CD8-positive, alpha-beta memory T cell (primary cell): ENCODE measurements at places on chromosomes 7 and 10.

- no peaks in the 10 kb centered on the region for H3K4me1 ChIP-seq
- H3K27me3 ChIP-seq: no peaks in the 10 kb centered on the region
- no peaks in the 10 kb centered on the region for H3K36me3 ChIP-seq
- no peak for DNase-seq
- no peak overlapping the region for H3K4me3 ChIP-seq
Measured at GRCh38 chr10:30853066-30853465, 178.6 kb downstream of the ZNF438 start.

DNA sequence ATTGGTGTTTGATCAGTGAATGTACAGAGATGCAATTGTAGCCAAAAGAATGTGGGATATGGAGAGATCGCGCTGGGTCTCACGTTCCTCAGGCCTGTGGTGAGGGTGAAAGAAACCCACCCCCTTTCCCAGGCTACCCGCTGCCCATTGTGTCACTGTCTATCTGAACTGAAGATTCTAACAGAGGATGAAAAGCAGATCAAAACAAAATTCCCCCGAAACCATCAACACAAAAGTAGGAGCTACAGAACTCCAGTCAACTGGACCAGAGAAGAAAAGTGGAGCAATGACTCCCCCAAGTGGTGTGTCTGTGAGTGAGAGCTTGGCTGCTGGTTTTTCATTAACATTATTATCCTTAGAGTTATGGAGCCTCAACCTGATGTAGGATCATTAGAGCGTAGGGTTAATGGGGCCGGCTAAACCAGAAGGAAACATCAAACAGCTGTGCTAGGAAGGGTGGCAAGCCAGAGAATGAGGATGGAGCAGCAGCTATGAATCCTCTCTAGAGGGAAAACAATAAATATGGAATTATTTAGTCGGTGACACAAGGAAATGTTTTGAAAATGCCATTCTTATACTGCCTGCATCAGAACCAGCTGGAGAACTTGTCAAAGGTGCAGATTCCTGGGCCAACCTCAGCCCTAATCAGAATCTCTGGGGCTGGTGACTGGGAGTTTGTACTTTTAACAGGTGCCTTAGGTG is 38.3 kb downstream of the AKR1B1 start:
- H3K4me1 ChIP-seq: no peaks in the 10 kb centered on the region
- no peaks in the 10 kb centered on the region for H3K27me3 ChIP-seq
- DNase-seq: no peak
- H3K27ac ChIP-seq: no peak overlapping the region
- H3K4me3 ChIP-seq: no peak overlapping the region

DNA sequence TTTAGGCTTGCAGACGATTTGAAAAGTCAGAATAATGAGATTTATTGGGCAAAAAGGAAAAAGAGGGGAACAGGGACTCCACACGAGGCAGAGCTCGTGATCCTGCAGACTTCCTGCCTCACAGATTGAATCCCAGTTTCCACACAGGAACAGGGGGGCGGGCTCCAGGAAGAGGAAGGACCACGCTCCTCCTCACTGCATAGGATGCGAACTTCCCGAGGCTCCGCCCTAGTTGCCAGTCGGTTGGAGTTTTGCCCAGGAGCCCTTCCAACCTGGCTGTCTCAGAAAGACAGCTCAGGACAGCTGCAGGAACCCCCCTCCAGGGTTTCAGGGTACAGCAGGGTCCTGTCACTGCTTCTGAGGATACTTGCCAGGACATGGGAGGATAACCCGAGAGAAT is 488.3 kb upstream of the ADARB2 start:
- H3K4me1 ChIP-seq: no peaks in the 10 kb centered on the region
- H3K27me3 ChIP-seq: no peaks in the 10 kb centered on the region
- no peaks in the 10 kb centered on the region for H3K36me3 ChIP-seq
- H3K4me3 ChIP-seq: no peak overlapping the region

- H3K4me1 ChIP-seq: peaks cover 34% of the 10 kb centered on the region
- no peaks in the 10 kb centered on the region for H3K27me3 ChIP-seq
- no peak overlapping the region for H3K27ac ChIP-seq
- DNase-seq: peak; percentile 75
Measured at GRCh38 chr7:149284343-149284742, 22.3 kb downstream of the ZNF783 start.

DNA sequence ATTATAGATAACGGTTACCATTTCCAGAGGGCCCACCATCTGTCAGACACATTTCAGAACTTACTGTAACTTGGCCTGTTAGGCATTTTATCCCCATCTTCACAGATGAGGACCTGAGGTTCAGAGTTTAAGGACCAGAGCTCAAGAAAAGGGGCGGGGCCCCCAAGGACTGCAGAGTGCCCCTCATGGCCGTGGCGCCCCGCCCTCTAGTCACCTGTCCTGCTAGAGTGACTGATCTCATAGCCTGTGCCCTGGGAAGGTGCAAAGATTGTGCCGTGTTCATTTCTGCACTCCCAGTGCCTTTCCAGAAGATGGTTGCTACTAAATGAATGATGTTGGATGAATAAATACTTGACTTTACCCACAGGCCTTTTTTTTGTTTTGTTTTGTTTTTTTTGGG is 107.0 kb downstream of the XRCC2 start:
- no peaks in the 10 kb centered on the region for H3K27me3 ChIP-seq
- no peaks in the 10 kb centered on the region for H3K36me3 ChIP-seq
- DNase-seq: no peak
- H3K27ac ChIP-seq: no peak overlapping the region
- H3K4me3 ChIP-seq: no peak overlapping the region
- H3K4me1 ChIP-seq: no peaks in the 10 kb centered on the region

DNA sequence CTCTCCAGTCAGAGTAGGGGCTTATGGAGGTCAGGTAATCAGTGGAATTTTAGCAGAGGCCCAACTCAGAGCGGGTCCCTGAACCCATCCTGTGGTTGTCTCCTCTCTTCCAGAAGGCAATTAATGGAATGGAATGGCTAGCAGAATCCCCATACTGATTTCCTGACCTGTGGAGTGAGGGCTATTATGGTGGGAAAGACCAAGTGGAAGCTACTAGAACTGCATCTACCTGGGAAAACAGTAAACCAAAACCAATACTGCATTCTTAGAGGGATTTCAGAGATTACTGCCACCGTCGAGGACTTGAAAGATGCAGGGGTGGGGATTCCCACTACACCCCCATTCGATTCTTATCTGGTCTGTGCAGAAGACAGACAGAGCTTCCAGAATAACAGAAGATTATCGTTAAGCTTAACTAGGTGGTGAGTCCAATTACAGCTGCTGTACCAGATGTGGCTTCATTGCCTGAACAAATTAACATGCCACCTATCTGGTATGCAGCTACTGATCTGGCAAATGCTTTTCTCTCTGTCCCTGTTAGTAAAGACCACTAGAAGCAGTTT is 73.2 kb downstream of the LMBR1 start:
- H3K27ac ChIP-seq: no peak overlapping the region
- H3K4me1 ChIP-seq: no peaks in the 10 kb centered on the region
- no peak overlapping the region for H3K4me3 ChIP-seq
- DNase-seq: no peak

DNA sequence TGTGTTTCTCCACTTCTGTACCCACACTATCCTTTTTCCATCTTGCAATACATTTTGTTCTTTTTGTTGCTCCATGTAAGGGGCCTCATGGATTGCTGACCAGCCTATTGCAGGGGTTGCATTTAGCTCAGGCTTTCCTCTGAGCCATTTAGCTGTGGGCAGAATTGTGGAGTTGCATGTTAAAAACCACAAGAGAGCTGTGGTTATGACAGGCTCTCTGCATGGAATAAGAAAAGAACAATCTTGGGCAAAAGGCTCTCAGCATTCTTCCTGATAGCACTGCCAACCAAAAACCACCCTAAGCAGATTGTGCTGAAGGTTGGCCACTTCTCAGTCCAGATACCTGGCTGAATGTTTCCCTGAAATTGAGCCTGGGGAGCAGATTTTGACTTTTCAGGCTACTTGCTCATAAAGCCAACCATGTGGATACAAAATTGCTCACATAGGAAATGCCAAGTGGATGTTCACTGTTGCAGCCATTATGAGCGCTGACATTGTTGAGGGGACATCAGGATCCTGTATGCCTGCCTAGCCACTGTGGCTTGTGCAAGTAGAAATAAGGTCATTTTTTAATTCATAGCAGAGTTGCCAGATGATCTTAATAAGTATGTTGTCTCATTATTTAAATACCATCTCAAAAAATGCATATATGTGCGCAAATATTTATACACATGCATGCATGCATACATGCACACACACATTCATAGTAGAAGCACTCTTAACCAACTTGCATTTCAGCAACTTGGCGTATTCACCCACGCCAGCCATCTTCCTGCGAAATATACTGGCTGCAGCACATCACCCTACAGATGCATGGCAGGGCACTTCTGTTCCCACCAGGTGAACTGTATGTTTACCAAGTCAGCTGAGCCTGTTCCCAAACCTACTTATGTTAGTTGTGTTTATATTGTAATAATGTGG is 695.4 kb downstream of the LRMDA start:
- no peaks in the 10 kb centered on the region for H3K27me3 ChIP-seq
- no peak overlapping the region for H3K4me3 ChIP-seq
- H3K4me1 ChIP-seq: no peaks in the 10 kb centered on the region
- H3K27ac ChIP-seq: no peak overlapping the region
- H3K36me3 ChIP-seq: no peaks in the 10 kb centered on the region

GRCh38 chr10:18214691-18215563 is 74.7 kb downstream of the CACNB2 start:
- no peaks in the 10 kb centered on the region for H3K27me3 ChIP-seq
- H3K4me3 ChIP-seq: no peak overlapping the region
- H3K27ac ChIP-seq: no peak overlapping the region

DNA sequence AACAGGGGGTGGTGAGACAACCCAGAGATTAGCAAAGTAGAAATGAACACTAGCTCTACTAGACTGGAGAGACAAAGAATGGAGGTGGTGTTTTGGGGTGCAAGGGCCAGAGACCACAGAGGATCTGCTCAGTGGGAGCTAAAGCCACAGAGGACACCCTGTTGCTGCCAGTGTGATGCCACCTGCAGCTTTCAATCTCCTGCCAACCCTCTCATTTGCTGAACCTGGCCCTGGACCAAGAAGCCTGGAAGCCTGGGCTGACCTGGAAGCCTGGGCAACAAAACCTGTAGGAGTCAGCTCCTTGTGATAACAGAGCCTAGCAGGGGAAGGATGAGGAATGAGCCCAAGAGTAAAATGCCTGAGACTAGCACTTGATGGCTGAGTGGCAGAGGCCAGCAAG is 81.1 kb upstream of the ADO start:
- DNase-seq: no peak
- H3K4me1 ChIP-seq: no peaks in the 10 kb centered on the region
- no peaks in the 10 kb centered on the region for H3K27me3 ChIP-seq

GRCh38 chr10:50552771-50553535 is 70.8 kb downstream of the SGMS1 start:
- no peak overlapping the region for H3K27ac ChIP-seq
- H3K4me1 ChIP-seq: peaks cover 3% of the 10 kb centered on the region
- no peaks in the 10 kb centered on the region for H3K36me3 ChIP-seq
- DNase-seq: peak; percentile 29
- H3K4me3 ChIP-seq: no peak overlapping the region

DNA sequence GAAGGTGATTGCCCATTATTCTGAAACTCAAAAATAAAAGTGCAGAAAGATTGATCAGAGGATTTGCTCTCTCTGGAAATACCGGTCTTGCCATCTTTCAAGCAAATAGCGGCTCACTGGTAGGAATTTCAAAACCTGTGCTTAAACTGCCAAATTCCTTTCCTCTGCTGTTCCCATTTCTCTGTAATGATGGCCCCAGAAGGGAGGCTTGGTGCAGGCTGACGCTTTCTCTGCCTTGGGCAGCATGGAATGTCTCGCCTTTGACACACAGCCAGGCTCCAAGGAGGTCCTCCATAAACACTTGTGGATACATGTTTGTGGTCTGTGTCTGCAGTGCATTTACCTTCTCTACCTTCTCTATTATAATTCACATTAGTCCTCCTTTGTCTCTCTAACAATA is 146.8 kb downstream of the HIBADH start:
- no peaks in the 10 kb centered on the region for H3K4me1 ChIP-seq
- no peak overlapping the region for H3K4me3 ChIP-seq
- DNase-seq: no peak
- H3K36me3 ChIP-seq: no peaks in the 10 kb centered on the region
- no peak overlapping the region for H3K27ac ChIP-seq

- no peak for DNase-seq
- H3K27me3 ChIP-seq: no peaks in the 10 kb centered on the region
- no peaks in the 10 kb centered on the region for H3K36me3 ChIP-seq
- no peaks in the 10 kb centered on the region for H3K4me1 ChIP-seq
- H3K27ac ChIP-seq: no peak overlapping the region
- no peak overlapping the region for H3K4me3 ChIP-seq
Measured at GRCh38 chr10:132836832-132837540, 51.0 kb upstream of the NKX6-2 start.

GRCh38 chr10:75451831-75452230 is 20.4 kb downstream of the LRMDA start:
- no peaks in the 10 kb centered on the region for H3K4me1 ChIP-seq
- no peaks in the 10 kb centered on the region for H3K27me3 ChIP-seq
- H3K36me3 ChIP-seq: no peaks in the 10 kb centered on the region
- H3K4me3 ChIP-seq: no peak overlapping the region

DNA sequence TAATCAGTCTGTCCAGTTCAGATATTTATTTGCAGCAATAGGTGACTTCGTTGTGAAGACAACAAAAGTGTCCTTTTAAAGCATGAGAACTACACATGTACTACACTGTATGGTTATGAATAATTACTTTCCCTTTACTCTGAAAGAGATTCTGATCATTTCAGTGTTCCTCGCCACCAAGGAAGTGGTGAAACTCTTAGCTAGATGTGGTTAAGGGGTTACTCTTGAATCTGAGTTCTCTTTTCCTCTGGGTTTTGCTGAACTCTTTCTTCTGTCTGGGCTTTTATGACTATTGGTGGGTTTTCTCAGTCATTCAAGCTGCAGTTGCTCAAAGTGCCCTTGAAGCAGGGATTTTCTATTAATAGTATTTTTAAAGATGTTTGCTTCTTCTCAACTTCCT is 127.9 kb upstream of the SEM1 start:
- no peaks in the 10 kb centered on the region for H3K27me3 ChIP-seq
- peak; percentile 46 for DNase-seq
- peaks cover 38% of the 10 kb centered on the region for H3K4me1 ChIP-seq
- H3K27ac ChIP-seq: no peak overlapping the region
- H3K4me3 ChIP-seq: peak overlapping the region; percentile 33

GRCh38 chr10:130137090-130137448 is 878 bp downstream of the GLRX3 start:
- H3K27ac ChIP-seq: peak overlapping the region; percentile 70
- peaks cover 47% of the 10 kb centered on the region for H3K4me1 ChIP-seq

DNA sequence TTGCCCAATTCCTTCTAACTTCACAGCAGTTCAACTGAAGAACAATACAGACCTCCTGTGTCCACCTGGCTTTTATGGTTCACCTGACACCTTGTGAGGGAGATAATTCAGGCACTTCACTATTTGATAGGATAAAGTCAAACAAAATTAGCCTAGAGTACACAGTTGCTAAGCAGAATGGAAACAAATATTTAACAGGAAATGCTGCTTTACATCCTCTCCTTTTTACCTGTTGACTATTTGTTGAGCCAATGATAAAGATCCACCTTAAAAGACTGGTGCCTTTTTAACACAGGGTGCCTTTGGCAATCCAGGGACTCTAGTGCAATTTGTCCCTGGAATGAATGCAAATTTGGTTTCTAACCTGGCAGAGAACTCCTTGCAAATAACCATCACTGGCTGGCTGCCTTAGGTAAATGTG is 39.8 kb downstream of the ITPRID1 start:
- H3K4me1 ChIP-seq: no peaks in the 10 kb centered on the region
- H3K4me3 ChIP-seq: no peak overlapping the region
- H3K27ac ChIP-seq: no peak overlapping the region
- H3K36me3 ChIP-seq: no peaks in the 10 kb centered on the region
- no peaks in the 10 kb centered on the region for H3K27me3 ChIP-seq

- DNase-seq: no peak
- peaks cover 9% of the 10 kb centered on the region for H3K4me1 ChIP-seq
- H3K4me3 ChIP-seq: no peak overlapping the region
- H3K27me3 ChIP-seq: no peaks in the 10 kb centered on the region
- H3K27ac ChIP-seq: no peak overlapping the region
Measured at GRCh38 chr10:3099291-3100092, 32.1 kb downstream of the PFKP start.
